ENCODE measurements at places on chromosomes 2 and 18.

DNA sequence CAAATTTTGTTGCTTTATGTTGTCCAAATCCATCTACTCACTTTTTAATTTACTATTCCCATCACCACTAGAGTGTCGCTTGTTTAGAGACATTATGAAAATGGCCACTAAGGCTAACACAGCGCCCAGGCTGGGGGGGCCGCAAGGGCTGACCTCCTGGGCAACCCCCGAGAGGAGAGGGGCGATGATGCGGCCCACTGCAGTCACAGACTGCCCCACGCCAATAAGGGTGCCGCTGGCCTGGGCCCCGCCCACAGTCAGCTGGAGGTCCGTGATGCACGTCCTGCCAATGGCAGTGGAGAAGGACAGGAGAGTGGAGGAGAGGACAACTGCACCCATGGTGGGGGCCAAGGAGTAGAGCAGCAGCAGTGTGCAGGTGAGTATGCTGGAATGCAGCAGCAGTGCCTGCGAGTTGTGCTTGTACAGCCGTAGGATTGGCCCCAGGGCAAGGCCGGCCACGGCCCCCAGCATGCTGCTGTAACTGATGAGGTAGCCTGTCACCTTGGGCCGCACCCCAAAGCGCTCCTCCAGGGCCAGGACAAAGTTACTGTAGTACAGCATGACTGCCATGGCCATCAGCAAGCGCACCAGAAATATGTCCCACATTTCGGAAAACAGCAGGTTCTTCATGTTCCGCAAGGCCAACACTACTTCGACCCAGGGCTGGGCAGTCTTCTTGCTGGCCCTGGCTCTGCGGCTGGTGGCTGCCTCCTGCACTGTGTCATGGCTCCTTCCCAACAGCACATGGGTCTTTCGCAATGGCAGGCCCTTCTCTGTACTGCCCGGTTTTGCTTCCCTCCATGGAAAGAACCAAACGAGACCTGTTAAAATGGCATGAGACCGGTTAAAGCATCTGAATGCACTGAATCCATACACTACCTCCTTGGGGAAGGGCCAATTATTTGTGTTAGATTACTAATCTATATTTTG, 43.2 kb upstream of the TMEM182 start:
- no peak for DNase-seq

- no peak for DNase-seq
Measured at GRCh38 chr2:172445851-172446250, 18.5 kb downstream of the ITGA6 start.

- no peak for DNase-seq
Measured at GRCh38 chr2:141497272-141497671, 633.5 kb downstream of the LRP1B start.

DNA sequence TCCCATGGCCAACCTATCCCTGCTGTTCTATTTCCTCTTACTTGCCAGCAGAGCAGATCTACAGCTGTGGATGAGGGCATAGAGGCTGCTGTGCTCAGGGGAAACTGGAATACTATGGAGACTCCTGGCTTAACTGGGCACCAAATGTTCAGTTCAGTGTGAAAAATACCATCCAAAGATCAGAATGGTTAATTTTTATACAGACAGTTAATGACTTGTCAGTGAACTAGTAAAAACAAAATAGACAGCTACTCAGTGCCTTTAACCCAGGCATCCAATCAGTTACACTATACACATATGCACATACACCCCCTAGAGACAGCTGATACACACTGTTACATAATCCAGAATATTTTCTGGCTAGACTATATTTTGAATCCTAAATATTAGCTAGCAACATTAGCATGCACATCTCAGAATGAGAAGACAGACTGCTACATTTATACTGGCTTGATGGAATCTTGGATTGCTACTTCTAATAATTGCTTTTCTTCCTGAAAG, 59.1 kb upstream of the WIPF1 start:
- no peak for DNase-seq

Measured in iPS DF 19.7 (cell line).